ENCODE measurements at places on chromosomes 3 and 15. TPM values are rescaled to one million over a fixed set of nuclear protein-coding genes. Genes with fewer than 3 reads are reported as not detected.

DNA sequence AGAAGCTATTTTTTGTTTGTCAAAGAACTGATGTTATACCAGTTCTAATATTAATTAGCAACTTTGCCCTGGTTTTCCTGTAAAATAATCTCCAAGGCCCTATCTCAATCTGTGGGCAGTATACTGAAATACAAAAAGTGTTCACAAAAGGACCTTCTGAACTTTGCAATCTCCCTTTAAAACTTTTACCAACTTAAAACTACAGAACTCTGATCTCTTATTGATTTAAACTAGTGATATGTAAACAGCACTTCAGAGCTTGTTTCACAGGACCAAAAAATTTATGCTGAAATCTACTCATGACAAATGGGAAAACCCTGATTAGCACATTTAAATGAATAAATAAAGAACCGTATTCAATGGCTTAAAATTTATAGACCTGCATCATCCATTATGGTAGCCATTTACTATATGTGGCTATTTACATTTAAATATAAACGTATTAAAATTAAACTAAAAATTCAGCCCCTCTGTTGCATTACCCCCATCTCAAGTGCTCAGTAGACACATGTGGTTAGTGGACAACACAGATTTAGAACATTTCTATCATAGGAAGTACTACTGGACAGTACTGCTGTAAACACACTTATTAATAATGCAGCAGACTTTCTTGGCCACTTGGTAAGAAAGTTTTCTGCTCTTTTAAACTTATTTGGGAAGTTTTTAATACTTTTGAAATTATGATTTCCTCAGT lies 12.0 kb downstream of the AGTR1 start:
- no peak for DNase-seq

Gene APOD
- 302 TPM for total RNA-seq

GRCh38 chr3:122031123-122031468 lies 9.0 kb upstream of the ILDR1 start:
- no peak for DNase-seq

DNA sequence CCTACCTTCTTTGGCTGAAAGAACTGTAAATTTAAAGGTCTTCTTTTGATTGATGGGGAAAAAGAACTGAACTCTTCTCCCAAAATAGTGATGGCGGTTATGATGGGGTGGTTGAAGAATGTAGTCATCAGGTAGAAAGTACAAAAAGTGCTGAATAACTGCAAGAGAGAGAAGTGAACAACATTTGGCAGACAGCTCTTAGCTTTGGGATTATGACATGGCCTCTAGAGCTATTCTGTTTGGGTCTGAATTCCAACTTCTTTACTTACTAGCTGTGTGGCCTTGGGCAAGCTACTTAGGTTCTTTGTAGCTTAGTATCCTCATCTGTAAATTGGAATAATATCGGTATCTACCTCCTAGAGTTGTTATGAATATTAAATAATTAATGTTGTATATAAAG lies 91.7 kb downstream of the SPRED1 start:
- DNase-seq: no peak

DNA sequence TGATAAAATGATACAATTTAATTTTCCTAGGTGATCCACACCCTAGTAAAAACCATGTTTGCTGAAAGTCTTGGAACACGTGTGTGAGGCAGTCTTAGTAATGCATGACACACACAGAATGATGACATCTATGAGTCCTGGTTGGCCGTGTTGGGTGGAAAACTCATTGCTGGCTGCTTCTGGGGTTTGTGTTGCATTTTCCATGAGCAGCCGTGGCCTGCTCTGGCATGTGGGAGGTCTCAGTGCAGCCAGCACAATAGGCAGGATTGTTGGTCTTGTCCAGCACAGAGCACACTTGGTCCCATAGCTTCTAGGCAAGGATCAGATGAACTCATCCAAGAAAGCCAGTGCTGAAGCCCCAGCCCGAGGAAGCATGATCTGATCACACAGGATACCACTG lies 172.8 kb upstream of the UBE3A start:
- no peak for DNase-seq

Gene TTC21A
- total RNA-seq: 2.5 TPM

GRCh38 chr15:78040653-78041244 lies 36.8 kb downstream of the TBC1D2B start:
- DNase-seq: no peak

Measured in suprapubic skin (tissue), 4 donors.